A549 (cell line): ENCODE measurements at places on chromosomes 13 and 19. TPM values are rescaled to one million over a fixed set of nuclear protein-coding genes. Genes with fewer than 3 reads are reported as not detected.

GPR180 gene
- polyA plus RNA-seq = 3.4 to 3.8 TPM (median 3.6 TPM) in 3 replicates

CD177 gene
- polyA plus RNA-seq = 0.05 to 0.09 TPM in 2 of 3 replicates, not detected in the other

ZSCAN1 gene
- polyA plus RNA-seq = not detected in 3 replicates

CEBPG gene
- 34.0 to 35.7 TPM (median 34.3 TPM) in 3 replicates for polyA plus RNA-seq

COL4A2 gene
- polyA plus RNA-seq = 112 to 122 TPM (median 119 TPM) in 3 replicates

ZNF536 gene
- not detected in 3 replicates for polyA plus RNA-seq

DENND1C gene
- 0.22 to 0.32 TPM (median 0.28 TPM) in 3 replicates for polyA plus RNA-seq

CGB3 gene
- 0.13 to 0.28 TPM in 2 of 3 replicates, not detected in the other for polyA plus RNA-seq

CACNG8 gene
- 4.6 to 6.9 TPM (median 5.8 TPM) in 3 replicates for polyA plus RNA-seq

SIX5 gene
- 19.6 to 24.7 TPM (median 24.7 TPM) in 3 replicates for polyA plus RNA-seq

ABCA7 gene
- 8.8 to 13.5 TPM (median 12.6 TPM) in 3 replicates for polyA plus RNA-seq

VSTM1 gene
- 0.50 to 0.94 TPM (median 0.53 TPM) in 3 replicates for polyA plus RNA-seq

ZFR2 gene
- 0.30 to 0.45 TPM (median 0.39 TPM) in 3 replicates for polyA plus RNA-seq

SMIM24 gene
- 0.62 to 1.0 TPM (median 0.67 TPM) in 3 replicates for polyA plus RNA-seq

DNA sequence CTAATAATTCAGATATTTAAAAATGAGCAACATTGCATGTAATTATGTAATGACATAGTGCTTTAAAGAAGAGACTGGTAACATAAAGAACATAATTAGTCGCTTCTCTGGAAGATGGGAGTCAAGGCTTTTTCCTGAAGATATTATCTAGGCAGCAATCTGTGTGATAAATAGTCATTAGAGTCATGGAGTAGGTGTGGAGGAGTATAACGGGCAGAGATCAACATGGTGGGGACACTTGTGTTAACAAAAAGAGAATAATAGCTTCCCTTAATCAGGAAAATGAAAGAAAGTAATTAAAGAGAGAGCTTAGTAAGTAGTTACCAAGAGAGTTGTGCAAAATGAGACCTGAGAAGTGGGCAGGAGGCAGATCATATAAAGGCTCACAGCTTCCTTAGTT lies 1417.1 kb upstream of the ATXN8OS start:
- no peak for DNase-seq

- no peak for DNase-seq
These were observed 14.4 kb downstream of the RGCC start for GRCh38 chr13:41471785-41472184.

DNA sequence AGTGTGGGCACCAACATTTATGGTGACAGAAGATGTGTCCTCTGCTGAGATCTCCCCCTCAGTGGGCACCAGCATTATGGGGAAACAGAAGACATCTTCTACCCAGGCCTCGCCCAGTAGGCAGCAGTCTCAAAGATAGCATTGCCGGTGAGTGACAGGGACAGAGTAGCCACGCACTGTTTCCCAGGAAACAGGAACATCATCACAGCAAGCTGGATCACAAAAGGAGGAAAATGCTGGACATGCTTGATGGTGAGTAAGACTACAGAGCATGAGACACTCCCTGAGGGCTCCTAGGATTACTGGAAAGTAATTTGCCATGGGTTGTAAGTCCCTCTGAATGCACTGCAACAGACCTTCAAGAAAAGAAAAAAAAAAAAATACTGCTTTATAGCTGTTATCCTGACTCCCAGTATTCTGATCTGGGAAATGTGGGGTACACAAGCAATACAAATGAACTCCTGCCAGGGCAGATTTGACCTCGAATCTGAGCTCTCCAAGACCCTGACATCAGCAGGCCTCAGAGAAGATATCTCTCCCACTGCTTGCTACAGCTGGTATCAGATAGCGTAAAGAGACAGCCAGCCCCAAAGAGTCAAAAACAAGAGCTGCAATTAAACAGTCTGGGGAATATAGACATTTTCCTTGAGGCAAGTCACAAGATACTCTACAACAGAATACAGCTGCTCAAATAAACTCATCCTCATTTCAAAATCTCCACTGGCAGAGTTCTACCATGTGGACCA lies 180.4 kb downstream of the RBM26 start:
- no peak for DNase-seq

DNA sequence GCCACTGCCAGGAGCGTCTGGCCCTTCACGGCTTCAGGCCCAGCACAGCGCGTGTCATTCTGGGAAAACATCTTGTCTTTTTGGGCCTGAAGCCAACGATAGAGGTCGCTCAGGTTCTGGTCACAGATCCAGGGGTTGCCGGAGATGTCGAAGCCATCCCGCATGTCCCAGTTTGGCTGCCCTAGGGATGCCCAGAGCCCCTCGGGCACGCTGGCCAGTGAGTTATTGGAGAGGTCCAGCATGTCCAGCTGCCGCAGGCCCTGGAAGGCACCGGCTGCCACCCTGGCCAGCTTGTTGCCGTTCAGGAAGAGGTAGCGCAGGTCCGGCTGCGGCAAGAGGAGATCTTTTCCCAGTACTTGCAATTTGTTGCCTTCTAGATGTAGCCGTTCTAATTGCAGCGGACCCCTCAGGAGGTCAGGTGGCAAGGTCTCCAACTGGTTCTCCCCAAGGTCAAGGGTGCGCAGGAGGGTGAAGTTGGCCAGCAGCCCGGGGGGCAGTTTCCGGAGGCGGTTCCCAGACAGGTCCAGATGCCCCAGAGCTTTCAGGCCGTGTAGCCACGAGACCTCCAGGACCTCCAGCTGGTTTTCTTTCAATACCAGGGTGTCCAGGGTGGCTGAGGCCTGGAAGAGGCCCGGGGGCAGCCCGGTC lies 1.8 kb downstream of the LRG1 start:
- DNase-seq = no peak

DNA sequence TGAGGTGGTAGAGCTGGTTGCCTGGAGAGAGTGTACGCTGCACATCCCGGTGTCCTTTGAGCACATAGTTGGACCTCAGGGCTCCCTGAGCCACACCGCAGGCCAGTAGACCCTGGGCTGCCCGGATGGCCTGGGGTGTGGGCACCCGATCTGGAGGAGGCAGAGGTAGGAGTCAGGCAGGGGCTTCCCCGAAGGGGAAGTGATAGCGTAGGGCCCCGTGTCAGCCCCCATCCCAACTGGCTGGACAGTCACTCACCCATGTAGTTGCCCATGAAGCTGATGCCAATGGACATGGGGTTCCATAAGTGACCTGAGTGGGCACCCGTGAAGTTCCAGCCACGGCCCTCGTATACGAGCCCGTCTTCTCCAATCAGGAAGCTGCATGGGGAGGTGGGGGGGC lies 3.6 kb downstream of the PGLYRP1 start:
- no peak for DNase-seq

DNA sequence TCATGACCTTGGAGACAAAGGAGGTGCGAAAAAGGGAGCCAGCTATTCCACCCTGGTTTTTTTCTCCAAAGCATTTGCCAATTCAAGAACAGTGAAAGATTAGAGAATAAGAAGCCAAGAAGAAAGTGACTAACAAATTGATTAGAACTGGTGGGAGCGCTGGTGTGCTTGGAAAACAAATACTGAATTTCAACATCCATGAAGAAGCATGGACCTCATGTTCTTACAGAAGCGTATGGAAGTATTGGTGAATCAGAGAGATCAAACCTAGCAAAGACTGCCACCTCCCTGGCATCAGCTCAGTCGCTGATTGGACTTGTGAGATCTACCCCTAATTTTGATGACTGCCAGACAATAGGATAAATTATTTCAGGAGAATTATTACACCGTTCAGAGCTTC lies 195.3 kb downstream of the ITGBL1 start:
- DNase-seq = no peak

GRCh38 chr19:43616306-43616705 lies 3.1 kb downstream of the ZNF428 start:
- DNase-seq = no peak

- DNase-seq = no peak
These were observed 3.0 kb upstream of the RNF113B start for GRCh38 chr13:98180092-98180491.

DNA sequence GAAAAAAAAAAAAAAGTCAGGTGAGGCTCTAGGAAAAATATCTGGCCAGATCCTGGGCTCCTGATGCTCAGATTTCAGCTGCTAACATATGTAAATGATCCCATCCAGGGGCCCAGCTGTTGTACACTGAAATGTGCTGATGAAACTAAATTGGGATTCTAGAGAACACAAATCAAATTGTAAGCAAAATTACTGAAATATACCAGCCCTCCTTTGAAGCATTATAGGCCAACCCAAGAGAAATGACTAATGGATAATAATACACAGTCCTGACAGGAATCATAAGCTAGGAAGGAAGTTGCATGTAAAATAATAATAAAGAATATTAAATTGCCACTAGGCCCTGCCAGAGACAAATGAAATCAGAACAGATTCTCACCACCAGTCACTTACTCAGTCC lies 17.8 kb downstream of the KCTD12 start:
- DNase-seq = no peak

DNA sequence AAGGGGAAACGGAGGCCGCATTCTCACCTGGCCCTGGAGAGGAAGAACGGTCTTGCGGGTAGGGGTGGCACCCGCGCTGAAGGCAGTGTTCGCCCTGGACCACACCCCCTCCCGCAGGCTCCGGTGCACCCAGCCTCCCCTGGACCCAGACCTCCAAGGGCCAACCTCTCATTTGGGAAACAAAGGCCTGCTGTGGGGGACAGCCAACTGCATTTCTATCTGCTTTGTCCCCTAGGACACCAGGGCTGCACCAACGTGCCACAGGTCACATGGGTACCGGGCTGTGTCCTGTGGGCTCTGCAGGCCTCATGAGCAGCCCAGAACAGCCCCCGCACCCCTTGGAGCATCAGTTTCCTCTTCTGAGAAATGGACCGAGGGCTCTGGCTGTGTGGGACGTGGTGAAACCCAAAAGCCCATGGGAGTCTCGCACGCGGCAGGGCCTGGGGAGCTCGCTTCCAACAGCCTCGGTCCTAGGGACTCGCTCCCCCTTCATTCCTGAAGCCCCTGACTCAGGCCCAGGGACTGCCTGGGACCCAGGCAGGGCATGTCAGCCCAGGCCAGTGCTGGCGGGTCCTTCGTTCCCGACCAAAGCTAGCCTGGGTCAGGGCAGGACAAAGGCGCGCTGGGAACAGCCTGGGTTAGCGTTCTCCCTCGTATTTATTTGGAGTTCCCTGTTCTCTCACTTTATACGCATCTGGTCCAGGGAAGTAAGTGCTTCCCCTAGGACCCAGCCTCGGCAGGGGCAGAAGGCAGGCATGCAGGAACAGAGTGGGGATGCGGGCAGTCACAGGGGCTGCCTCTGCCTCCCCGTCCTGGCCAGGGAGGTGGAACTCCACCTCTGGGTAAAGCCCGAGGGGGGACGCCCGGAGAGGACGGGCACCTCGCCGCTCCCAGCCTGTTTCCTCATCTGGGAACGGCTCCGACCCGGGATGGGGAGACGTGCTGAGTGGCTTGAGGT lies 4.6 kb downstream of the TCF3 start:
- no peak for DNase-seq

- no peak for DNase-seq
These were observed 909 bp upstream of the ZNF77 start for GRCh38 chr19:2945575-2946184.

GRCh38 chr13:43879755-43880181 lies at the start of gene LACC1:
TSS of gene LACC1 (plus strand) at chr13:43879904. CDS start at chr13:43880986, 1,082 bp downstream.
- DNase-seq = peak; percentile 4

DNA sequence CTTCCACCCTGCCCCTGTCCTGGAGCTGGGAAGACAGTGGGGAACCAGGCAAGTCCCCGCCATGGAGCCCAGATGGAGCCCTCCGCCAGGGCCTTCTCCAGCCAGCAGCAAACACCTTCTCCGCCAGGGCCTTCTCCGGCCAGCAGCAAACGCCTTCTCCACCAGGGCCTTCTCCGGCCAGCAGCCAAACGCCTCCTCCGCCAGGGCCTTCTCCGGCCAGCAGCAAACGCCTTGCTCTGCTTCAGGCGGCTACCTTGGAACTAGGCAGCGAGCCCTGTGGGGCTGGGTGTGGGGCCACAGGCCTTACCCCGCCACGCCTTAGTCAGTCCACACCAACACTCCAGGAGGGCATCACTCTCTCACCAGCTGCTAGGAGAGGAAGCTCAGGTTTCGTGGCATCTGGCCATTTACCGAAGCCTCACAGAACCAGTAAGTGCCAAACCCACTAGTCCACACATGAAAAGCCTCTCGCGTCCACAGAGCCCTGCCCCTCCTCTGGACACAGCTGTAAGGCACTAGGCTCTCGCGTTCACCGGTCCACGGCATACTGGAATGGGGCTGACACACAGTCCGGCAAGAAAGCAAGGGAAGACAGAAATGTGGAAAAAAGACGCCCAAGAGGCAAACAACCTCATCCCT lies 41.0 kb downstream of the MLLT1 start:
- DNase-seq = no peak

- no peak for DNase-seq
These were observed 49.4 kb upstream of the TEX29 start for GRCh38 chr13:111270765-111271698.

GRCh38 chr13:27595055-27595811 lies 25.1 kb downstream of the LNX2 start:
- DNase-seq = no peak

DNA sequence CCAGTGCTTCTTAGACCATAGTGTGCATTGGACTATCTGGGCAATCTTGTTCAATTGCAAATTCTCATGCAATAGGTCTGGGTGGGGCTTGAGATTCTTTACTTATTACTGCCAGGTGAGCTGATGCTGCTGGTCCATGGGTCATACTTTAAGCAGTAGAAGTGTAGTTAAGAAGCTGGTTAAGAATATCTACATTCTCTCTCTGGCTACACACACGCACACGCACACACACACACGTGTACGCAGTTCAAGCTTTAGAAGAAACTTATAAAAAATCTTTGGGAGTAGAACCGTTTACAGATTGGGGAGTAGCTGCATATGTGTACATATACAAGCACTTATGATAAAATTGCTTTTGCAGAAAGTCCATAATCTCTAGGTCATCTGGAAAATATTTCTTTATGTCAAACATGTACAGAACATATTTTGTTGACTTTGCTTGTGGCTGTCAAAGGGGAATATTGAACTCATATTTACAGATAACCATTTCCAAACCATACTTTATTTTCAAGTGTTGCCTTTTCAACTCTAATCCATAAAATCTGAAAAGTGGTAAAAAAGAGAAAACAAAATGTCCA lies 99.7 kb downstream of the GPC6 start:
- DNase-seq = no peak

DNA sequence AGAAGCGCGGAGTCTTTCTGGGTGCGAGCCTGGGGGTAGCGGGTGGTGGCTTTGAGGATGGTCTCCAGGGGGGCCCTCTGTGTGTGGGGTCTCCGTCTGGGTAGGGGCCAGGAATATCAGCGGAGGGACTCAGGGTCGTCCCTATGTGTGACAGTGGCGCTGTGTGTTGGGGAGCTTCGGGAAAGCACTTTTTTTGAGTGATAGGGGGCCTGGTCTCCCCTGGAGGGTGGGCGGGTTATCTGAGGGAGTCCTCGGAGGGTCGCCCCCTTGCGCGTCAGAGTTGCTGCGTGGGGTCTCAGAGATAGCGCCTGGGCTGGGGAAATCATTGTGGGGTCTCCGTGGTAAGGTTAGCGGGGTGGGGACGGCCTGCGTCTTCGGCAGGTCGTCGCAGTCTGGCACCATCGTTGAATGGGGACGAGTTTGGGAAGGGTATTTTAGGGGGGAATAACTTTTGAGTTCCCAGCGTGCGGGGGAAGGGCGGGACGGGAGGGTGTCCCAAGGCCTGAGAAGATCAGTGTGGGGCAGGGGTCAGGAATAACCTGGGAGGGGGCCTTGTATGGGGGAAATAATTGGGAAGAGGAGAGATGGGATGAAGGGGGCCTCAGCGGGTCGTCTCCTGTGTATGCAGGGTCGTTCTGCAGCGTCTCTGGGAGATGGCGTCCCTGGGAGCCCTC lies 857 bp downstream of the IER2 start:
- DNase-seq = no peak
